PC-3 (cell line): ENCODE measurements at places on chromosomes 1 and 21. TPM values are rescaled to one million over a fixed set of nuclear protein-coding genes. Genes with fewer than 3 reads are reported as not detected.

GPATCH3 gene
- 16.1 and 18.8 TPM in 2 replicates for total RNA-seq

HSD3B2 gene
- total RNA-seq: not detected in 2 replicates

AADACL3 gene
- not detected in 2 replicates for total RNA-seq

PROX1 gene
- 0.12 TPM in 1 of 2 replicates, not detected in the other for total RNA-seq

HSF2BP gene
- total RNA-seq: 1.2 and 2.4 TPM in 2 replicates

FMOD gene
- total RNA-seq: not detected in 2 replicates

URB1 gene
- total RNA-seq: 27.8 and 36.3 TPM in 2 replicates

ZBTB37 gene
- 0.58 and 1.5 TPM in 2 replicates for total RNA-seq

GRCh38 chr1:65539266-65540131 is 119.0 kb downstream of the LEPR start:
- DNase-seq: no peak

DNA sequence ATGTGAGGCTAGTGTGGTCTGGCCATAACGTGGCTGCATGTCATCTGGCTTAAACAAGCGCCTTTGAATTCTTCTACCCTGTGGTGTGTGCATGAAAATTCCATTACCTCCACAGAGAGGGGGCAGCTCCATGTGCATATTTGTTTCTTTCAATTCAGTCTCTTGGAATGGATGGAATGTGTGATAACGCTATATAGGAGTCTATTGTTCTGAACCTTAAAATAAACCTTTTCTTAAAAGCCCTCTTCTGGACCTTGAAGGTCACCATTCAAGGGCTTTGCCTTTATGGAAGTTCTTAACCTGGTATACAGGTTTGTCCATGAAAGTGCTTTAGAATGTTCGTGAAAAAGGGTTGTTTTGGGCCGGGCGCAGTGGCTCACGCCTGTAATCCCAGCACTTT is 118.2 kb upstream of the ADGRL2 start:
- DNase-seq: peak; percentile 61

GRCh38 chr1:151596166-151596953 is 15.5 kb upstream of the SNX27 start:
- peak; percentile 92 for DNase-seq

GRCh38 chr1:113657126-113657525 is 102.2 kb downstream of the PHTF1 start:
- DNase-seq: no peak

DNA sequence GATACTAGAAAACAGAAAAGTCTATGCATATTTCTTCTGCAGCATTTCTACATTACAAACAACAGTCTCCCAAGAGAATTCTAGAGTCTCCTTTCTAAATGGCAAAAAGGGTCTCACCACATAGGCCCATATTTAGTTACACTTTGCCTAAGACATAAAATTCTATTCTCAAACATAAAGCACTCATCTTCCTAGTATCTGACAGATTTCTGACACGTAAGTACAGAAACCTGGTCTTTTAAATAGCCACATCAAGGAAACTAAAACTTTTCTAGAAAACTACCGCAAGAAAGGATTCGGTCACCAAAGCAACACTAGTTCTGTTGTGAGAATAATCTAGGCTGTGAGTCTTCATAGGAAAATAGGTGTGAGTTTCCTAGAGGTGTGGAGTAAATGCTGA is 33.6 kb upstream of the CTSK start:
- no peak for DNase-seq

GRCh38 chr1:109115685-109116084 is 1.8 kb downstream of the ELAPOR1 start:
- DNase-seq: no peak

DNA sequence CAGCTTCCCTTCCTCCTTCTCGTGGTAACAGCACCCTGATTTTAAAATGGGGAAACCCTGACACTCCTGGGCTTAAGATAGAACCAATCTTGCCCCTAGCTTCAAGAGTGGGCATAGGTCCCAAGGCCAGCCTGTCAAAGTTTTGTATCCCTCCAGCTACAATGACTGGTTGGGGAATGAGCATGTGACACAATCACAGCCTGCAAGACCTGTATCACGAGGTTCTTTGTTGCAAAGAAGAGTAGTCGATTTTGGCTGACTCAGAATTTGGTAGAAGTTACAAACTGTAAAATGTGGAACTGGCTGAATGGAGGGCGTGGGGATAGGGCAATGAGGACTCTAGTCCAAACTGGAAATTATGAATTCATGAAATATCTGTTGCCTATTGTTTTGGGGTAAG is 18.7 kb downstream of the CTSK start:
- peak; percentile 68 for DNase-seq

GRCh38 chr1:151309811-151310323 is 17.3 kb downstream of the PI4KB start:
- no peak for DNase-seq

DNA sequence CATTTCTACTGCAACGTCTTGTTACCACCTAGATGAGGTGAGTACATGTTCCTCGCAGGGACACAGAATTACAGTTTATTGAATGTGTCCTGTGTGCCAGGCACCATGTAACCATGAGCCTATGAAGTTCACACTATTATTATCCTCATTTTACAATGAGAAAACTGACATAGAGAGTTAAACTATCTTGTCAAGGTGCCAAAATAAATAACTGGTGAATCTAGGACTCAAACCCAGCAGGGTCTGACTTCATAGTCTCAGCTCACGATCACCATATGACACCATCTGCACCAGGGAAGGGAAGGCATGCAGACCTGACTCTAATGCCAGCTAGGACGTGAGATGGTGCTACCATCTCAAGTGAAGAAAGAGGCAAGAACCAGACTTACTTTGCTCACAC is 2.4 kb downstream of the SELE start:
- DNase-seq: no peak

DNA sequence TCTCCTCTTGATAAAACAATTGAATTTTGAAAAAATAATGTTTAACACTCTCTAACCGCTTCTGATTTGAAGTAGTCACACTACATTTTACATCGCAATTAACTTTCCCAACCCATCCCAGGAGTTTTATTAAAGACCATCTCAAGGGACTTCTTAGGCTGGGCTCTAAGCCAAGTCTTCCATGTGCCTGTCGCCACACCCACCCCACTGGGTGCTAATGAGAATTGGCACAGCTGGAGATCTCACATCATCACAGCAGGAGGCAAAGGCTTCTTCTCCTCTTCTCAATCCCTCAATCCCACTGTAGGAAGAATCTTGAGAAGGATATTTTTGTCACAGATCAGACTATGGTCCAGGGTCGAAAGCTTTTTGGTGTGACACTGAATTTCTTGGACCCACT is 328.9 kb downstream of the NUF2 start:
- DNase-seq: no peak

GRCh38 chr1:43238991-43239469 is 30.8 kb upstream of the TMEM125 start:
- DNase-seq: no peak

DNA sequence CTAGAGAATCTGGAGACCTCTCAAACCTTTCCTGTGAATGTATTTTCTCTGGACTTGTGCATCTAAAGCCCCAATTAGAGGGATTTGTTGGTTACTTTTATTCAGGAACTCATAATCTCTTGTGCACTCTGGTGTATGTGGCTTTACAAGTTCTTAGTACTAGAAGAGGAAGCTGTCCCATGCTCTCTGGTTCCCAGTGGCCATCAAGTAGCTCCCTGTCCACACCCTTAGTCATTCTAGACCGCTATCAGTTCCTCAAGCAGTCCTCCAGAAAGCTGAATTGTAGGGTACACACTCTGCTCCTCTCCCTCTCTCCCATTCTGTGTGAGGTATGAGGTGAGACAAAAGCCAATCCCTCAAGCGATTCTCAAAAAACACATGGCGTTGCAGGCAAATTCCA is 470.3 kb downstream of the PTPRC start:
- no peak for DNase-seq

GRCh38 chr1:174023440-174023839 is 1.3 kb upstream of the RC3H1 start:
- DNase-seq: peak; percentile 59

GRCh38 chr1:93776728-93777127 is 95.1 kb upstream of the BCAR3 start:
- no peak for DNase-seq

- no peak for DNase-seq
These were observed 510 bp upstream of the UBIAD1 start for GRCh38 chr1:11272544-11272831.

DNA sequence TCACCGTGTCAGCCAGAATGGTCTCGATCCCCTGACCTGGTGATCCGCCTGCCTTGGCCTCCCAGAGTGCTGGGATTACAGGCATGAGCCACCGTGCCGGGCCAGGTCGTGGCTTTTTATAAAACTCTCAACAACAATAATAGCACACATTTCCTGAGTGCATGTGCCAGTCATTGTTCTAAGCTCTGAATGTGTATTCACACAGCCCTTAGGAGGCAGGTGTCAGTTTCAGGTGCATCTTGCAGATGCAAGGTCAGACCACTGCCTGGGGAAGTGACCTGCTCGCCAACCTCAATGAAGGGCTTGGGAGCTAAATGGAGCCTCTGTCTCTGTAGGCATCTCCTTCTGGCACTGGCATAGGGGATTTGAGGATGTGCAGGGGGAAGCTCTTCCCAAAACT is 1.6 kb upstream of the LEFTY2 start:
- DNase-seq: no peak

- DNase-seq: no peak
These were observed 2.4 kb downstream of the HMGB4 start for GRCh38 chr1:33866281-33866680.

GRCh38 chr1:107802654-107803053 is 162.3 kb downstream of the VAV3 start:
- no peak for DNase-seq

GRCh38 chr1:58905126-58905490 is 121.3 kb upstream of the JUN start:
- no peak for DNase-seq

- peak; percentile 38 for DNase-seq
These were observed 168.1 kb upstream of the FGGY start for GRCh38 chr1:59128784-59129227.

- no peak for DNase-seq
These were observed 23.1 kb downstream of the TRAPPC10 start for GRCh38 chr21:44035244-44035643.

DNA sequence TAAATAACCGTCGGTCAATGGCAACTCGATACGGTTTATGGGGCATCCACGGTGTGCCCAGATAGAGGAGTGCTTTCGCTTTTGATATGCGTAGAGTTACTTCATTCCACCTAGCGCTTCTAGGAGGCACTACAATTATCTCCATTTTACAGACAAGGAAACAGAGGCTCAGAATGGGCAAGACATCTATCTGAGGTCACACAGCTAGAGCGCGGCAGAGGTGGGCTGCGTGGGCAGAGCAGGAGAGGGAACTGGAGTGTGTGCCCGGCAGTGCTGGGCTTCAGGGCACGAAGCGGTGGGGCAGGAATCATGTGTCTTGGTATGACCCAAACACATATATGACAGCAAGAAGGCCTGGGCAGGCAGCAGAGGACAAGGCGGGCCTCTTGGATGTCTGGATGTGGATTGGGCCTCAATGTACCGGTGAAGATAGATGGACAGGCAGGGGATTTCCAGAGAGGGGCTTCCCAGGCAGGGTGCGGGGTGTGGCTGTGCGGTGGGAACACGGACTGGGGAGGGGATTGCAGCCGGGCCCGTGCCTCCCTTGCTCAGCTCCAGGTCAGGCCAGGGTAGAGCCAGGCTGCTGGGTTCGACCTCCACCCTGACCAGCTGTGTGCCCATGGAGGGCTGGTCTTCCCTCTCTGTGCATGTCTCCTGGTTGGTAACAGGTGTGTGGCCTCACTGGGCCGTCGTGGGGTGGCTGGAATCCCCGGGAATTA is 21.2 kb downstream of the TP73 start:
- no peak for DNase-seq
